ENCODE measurements at places on chromosomes 2 and 18. TPM values are rescaled to one million over a fixed set of nuclear protein-coding genes. Genes with fewer than 3 reads are reported as not detected.

Gene KCNJ3
- total RNA-seq, result not detected

GRCh38 chr2:177249038-177249437 is 15.5 kb downstream of the NFE2L2 start:
- H3K4me1 ChIP-seq, result peaks cover 87% of the 10 kb centered on the region
- peaks cover 25% of the 10 kb centered on the region for H3K36me3 ChIP-seq
- no peaks in the 10 kb centered on the region for H3K27me3 ChIP-seq
- peak overlapping the region; percentile 45 for H3K27ac ChIP-seq
- H3K4me3 ChIP-seq, result no peak overlapping the region

DNA sequence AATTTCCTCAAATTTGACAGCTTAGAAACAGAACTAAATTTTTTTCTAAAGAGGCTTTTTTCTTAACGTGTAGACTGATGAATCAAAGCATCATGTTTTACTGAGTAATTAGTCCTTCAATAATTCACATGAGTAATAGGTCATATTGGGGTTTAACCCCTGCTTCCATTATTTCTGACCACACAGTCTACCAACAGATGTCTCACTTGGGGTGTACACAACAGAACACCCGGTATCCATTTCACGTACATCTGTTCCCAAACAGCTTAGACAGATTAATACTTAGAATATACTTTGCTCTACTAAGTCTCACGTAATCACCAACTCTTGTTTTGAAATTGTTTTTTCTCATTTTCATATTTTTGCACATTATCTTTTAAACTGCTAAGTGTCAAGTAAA is 14.8 kb downstream of the CERKL start:
- H3K27ac ChIP-seq, result no peak overlapping the region
- no peak for DNase-seq
- peaks cover 10% of the 10 kb centered on the region for H3K27me3 ChIP-seq
- H3K4me3 ChIP-seq, result no peak overlapping the region
- H3K4me1 ChIP-seq, result no peaks in the 10 kb centered on the region

GRCh38 chr2:111196435-111196834 is 75.7 kb downstream of the BCL2L11 start:
- no peak for DNase-seq
- H3K27me3 ChIP-seq, result peaks cover 33% of the 10 kb centered on the region
- H3K4me1 ChIP-seq, result peaks cover 5% of the 10 kb centered on the region
- no peak overlapping the region for H3K27ac ChIP-seq
- no peaks in the 10 kb centered on the region for H3K36me3 ChIP-seq

DNA sequence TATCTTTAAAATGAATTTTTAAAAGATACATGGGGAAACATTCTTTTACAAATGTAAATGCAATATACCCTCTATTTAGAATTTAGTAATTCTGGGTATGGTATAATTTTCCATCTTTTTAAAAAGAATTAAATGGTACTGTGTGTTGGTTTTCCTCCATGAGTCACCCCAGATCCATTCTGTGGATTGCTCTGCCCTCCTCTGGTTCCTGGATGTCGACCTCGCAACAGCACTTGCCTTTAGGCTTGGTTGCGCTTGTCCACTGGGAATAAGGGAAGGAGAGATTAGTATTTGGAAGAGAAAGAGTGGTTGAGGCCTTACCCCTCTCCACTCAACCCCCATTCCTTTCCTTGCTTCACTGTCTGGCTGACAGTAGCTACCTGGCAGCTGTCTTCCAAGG is 90.4 kb downstream of the FTCDNL1 start:
- DNase-seq, result no peak
- H3K27me3 ChIP-seq, result peaks cover 10% of the 10 kb centered on the region
- H3K4me3 ChIP-seq, result no peak overlapping the region
- H3K27ac ChIP-seq, result no peak overlapping the region
- no peaks in the 10 kb centered on the region for H3K4me1 ChIP-seq
- no peaks in the 10 kb centered on the region for H3K36me3 ChIP-seq

Measured in activated T-cell treated with anti-CD3 and anti-CD28 coated beads, Interleukin-2, amount 50 U/mL, for 72 hours (primary cell).